ENCODE measurements at places on chromosomes 5 and 9.

GRCh38 chr5:10297646-10298204 is 10.0 kb downstream of the CMBL start:
- DNase-seq, result no peak

GRCh38 chr9:127555840-127556820 is 55.9 kb upstream of the STXBP1 start:
- no peak for DNase-seq

- no peak for DNase-seq
Measured at GRCh38 chr5:76622973-76623596, at the start of gene F2RL2. Gene F2RL2 (minus strand): TSS chr5:76623403. CDS start chr5:76623230, 173 bp downstream.

DNA sequence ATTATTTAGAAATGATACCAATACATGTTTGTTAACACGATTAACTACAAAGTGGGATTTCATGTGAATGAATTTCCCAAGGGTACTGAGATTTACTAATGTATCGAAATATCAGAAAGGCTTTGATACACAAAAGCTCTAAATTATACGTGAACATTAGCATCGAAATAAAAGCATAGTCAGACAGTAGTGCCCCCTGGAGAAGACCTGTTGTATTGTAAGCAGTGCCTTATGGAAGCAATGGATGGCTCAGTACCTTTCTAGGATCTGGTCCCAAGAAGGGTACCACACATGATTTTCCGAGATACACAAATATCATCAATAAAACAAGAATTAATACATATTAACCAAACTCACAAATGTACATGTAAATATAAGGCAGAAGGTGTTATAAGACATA is 153.8 kb downstream of the CDH12 start:
- DNase-seq, result no peak

DNA sequence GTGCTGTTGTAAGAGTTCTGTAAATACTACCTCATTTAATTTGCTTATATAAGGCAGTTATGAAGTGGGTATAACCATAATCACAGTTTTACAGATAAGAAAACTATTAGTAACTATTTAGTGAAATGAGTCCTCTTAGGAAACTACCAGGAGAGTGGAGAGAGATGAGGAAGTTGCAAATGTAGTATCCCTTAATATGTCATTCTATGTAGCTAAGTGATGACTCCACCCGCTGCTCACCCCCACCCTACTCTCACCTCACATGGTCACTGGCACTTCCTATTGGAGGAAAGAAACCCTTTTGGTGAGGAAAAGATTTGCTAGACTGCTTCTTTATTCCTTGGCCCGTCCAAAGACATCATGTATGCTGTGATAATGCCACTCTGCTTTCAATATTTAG is 241.8 kb upstream of the SLC24A2 start:
- DNase-seq, result no peak

DNA sequence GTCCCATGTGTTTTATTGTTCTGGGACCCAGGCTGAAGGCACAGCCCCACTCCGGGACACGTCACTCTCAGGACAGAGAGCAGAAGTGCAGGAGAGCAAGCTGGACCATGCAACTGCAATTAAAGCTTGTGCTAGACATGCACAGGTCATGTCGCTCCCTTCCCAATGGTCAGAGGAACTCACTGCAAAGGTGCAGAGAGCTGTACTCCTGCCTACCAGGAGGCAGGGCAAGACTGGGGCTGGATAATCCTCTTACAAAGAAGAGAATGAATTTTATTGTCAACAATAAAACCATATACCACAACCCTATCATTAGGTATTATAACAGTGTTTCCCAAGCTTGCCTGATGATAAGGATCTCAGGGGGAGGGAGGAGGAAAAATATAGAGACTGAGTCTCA is 74.0 kb upstream of the NEK6 start:
- no peak for DNase-seq

- no peak for DNase-seq
Measured at GRCh38 chr9:126984969-126985368, 70.4 kb downstream of the RALGPS1 start.

DNA sequence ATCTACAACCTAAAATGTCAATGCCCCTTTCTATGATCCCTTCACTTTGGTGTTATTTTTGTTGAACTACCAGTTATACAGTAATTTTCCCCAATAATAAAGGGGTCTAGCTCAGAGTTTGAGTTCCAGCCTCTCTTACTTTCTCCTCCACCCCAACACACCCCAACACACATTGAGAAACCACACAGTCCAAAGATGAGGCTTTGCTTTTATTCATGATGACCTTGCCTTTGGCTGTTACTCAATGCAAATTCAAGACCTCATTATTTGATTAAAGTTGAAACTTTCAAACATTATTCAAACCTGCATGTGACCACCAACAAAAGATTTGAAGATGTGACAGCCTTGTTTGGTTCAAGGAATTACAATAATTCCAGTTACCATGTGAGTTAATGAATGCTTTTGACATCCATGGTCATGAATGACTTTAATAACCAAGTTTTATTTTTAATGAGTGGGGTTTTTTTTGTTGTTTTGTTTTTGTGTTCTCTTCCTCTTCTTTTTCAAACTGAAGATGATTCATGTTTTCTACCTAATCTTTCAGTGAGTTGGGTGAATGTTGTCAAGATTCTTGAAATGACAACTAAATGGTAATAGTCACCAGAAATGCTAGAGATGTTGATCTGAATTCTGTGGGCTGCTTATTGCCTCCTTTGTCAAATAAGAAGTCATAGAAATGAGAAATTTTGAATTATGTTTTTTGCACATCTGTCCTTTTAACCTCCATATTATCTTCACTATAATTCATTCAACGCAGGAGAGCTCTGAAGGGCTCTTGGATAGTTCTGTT is 106.0 kb downstream of the HACD4 start:
- DNase-seq, result no peak

GRCh38 chr5:173742432-173742816 is 126.0 kb upstream of the BOD1 start:
- no peak for DNase-seq

- DNase-seq, result no peak
Measured at GRCh38 chr9:34171753-34172535, 6.9 kb upstream of the UBAP1 start.

- DNase-seq, result no peak
Measured at GRCh38 chr5:101080462-101081240, 177.6 kb upstream of the ST8SIA4 start.

- DNase-seq, result no peak
Measured at GRCh38 chr5:149017636-149018035, 45.2 kb downstream of the SH3TC2 start.

DNA sequence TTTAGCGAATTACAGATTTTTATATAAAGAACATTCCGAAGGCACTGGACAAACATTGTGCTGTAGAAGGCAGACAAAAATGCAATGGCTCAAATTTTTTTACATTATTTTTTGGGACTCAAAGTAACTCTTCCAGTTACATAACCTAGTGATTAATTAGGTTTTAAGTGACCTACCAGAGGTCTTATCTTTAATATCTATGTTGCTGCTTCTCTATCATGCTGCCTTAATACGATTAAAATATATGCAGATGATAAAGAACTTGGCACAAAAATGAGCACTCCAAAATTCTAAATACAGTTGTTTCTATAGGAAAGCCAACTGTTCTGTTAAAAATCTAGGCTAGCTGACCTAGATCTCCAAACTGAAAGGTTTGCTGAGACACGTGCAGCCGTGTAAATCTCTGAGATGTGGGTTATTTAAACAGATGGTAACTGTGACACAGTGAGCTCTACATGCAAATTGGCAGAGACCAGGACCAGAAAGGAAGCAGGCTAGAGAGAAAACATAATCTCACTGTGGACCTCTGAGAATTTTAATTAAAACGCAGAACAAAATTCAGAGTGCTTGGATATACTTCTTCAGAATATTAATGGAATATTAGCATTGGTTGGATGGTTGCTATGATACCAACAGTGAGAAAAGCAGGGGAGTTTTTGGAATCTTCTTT is 56.2 kb downstream of the CAMK4 start:
- no peak for DNase-seq

DNA sequence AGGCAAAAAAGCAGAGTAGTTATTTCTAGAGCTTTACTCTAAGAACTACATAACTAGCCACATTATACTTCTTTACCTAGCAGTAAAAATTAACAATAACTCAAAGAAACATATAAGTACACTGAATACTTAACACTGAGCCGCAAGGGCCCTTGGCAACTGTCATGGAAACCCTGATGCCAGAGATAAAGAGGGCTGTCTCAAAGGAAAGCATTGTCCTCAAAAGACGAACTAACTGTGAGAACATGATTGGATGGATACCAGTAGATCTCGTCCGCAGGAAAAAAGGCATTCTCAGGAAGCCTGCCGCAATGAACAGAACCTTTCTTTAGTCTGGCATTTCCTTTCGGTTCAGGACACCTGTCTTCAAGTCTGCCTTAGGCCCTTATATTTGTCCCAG is 379.0 kb upstream of the SLC30A5 start:
- no peak for DNase-seq

- DNase-seq, result no peak
Measured at GRCh38 chr5:166994226-166994625, 1297.2 kb upstream of the WWC1 start.

DNA sequence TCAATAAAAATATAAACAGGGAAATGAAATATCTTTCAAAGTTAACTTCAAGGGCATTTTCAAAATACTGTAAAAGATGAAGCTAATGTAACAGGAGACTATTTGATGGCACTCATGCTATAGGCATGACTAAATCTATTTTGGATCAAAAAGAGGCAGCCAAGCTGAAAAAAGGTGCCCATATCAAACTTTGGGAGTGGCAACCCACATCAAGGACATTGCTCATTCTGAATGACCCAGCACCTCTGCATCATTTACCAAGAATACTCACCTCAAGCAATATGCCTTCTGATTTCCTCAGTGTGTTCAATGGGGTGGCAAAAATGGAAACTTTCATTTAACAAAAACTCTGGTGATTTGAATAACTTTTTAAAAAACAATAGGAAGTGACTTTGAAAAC is 853.3 kb downstream of the TLE1 start:
- DNase-seq, result no peak

- no peak for DNase-seq
Measured at GRCh38 chr5:11261241-11261640, 500.2 kb upstream of the DAP start.

DNA sequence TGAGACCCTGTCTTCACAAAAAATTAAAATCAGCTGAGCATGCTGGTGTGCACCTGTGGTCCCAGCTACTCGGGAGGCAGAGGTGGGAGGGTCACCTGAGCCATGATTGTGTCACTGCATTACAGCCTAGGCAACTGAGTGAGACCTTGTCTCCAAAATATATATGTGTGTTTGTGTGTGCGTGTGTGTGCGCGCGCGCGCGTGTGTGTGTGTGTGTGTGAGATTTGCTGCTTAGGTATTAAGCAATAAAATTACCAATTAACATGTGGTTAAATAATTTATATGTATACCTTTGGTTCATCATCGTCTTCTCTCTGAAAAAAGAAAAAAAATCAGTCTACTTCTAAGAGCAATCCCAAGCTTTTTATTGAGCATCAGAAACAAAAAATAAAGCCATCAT is 86.0 kb upstream of the FSD1L start:
- no peak for DNase-seq

GRCh38 chr9:121268851-121269641 is 1.1 kb downstream of the GSN start:
- DNase-seq, result no peak

DNA sequence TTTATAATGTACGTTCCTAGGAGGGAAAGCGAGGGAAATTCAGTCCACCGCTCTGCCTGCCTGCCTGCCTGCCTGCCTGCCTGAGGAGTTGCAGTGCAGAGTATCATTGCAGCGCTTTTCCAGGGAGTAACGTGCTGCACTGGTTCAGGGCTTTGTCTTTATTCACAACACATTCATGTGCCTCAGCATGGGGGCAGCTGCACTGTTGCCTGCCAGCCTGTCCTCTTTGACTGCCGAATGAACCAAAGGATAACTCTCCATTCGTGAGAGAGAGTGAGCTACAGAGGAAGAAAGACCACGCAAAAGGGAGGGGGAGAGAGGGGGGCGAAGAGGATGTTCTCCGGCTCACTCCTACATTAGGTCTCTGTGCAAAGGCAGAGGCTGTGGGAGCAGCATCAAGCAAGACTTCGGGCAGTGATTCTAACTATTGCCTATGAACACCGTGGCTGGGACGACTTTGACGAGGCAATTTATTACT is 791.2 kb downstream of the MAT2B start:
- DNase-seq, result no peak

DNA sequence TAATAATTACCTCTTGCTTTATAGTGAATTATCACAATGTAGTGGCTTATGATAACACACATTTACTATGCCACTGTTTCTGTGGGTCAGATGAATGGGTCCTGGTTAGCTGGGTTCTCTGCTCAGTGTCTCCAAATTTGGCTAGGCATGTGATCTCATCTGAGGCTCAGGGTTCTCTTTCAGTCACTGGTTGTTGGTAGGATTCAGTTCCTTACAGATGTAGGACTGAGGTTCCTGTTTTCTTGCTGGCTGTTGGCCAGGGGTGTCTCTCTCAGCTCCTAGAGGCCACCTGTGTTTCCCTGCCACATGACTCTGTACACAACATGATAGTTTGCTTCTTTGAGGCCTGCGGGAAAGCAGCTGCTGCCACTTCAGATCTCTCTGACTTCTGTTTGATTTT is 7.1 kb downstream of the NFX1 start:
- DNase-seq, result peak; percentile 70

DNA sequence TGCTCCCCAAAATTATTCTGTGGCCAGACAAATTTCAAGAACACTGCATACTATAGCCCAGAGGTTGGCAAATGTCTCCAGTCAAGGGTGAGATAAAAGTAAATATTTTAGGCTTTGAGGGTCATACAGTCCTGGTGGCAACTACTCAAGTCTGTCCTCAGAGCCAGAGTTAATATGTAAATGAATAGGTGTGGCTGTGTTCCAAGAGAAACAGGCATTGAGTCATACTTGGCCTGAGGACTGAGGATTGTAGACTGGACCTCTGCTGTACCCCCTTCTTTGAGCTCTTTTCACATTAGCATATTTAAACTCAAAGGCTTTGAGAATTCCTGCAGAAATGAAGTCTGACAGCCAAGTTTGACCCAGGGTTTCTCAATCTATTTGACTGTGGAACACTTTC is 129.2 kb upstream of the PTCH1 start:
- no peak for DNase-seq

DNA sequence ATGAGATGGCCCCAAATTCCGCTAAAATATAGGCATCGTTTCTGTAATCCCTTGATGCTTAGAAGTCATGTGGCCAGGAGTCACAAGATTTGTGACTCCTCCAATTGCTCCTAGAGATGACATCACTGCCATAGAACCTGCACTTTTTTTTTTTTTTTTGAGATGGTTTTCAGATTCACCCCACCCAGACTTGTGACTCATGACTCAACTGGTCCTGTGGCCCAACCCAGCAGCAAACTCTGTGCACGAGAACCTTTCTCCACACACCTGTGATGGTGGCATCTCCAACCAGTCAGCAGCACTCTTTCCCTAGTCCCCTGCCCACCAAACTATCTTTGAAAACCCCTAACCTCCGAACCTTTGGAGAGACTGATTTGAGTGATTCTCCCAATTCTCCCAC is 414.0 kb downstream of the MED10 start:
- no peak for DNase-seq
